Kidney epithelial cell (primary cell): ENCODE measurements at places on chromosomes 6 and 20.

GRCh38 chr20:57372157-57372556 is 19.0 kb upstream of the RBM38 start:
- DNase-seq = no peak

GRCh38 chr20:20233041-20233514 is 134.8 kb upstream of the INSM1 start:
- DNase-seq = no peak

- peak; percentile 88 for DNase-seq
Measured at GRCh38 chr20:41308290-41308711, 9.2 kb downstream of the ZHX3 start.

DNA sequence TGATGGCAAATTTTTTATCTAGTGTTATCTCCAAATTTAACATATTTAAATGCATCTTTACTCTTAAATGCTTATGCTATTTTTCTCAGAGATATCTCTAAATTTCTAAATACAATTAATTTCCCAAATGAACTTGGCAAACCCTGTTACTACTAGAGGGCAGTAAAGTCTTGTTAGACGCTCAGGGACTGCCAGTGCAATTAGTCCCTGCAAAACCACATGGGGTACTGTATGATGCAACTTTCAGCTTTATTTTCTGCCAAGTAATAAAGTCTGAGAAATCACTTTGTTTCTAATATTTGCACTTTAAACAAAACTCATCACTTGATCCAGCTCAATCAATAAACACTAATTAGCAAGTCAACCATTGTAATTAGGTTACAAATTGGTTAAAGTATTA is 76.0 kb upstream of the ADGRB3 start:
- DNase-seq = no peak

GRCh38 chr20:6887966-6888365 is 120.5 kb downstream of the BMP2 start:
- no peak for DNase-seq
